Large intestine (tissue), 12 donors: ENCODE measurements at places on chromosomes 12 and 14.

DNA sequence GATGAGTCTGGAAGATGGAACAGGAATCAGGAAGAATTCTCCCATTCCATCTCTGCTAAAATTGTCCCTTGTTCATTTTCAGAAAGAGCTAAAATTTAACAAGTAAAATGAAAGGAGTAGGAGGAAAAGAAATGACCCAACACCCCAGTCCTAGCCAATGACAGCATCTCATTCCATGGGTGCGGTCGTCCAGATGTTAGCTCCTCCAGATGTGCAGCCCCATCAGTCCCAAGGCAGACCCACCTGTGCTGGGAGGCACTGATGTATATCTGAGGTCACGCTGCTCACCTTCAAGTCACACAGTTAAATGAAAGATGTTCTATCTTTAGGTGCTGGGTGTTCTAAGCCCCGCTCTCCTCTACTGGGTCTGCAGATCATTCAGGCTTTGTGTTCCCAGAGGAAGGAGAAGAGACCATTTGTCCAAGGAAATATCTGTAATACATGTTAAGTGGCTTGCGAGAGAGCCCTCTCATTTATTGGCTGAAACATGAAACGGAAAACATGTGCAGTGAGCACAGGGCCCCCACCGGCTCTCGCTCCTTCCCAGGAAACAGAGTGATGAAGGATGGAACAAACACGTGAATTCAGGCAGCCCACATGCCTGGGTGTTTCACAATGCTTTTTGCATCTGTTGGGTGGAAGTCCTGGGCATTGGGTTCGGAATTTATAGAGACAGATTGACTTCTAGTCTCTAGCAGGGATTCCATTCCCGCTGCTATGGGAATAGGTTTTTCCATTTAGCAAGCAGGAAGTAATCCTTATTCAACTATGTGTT is 294.6 kb downstream of the NUAK1 start:
- DNase-seq, result no peak

DNA sequence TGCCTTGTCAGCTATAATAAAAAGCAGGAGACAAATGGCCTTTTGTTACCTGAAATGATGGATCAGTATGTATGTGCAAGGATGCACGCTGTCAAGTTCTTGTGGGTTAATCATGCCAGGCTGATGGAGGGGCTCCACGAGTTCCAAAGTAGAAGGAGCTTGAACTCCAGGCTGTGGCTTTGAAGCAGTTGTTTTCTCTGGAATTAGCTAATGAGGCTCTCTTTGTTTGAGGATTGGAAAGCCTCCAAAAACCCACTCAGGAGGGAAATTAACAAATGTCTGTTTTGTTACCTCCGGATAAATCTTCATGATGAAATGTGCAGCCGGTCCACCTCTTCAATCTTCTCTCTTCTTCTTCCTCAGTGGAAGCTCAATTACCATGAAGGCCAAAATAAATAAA is 605.5 kb downstream of the DIO2 start:
- no peak for DNase-seq

- no peak for DNase-seq
Measured at GRCh38 chr12:92133171-92133570, 12.5 kb downstream of the BTG1 start.

DNA sequence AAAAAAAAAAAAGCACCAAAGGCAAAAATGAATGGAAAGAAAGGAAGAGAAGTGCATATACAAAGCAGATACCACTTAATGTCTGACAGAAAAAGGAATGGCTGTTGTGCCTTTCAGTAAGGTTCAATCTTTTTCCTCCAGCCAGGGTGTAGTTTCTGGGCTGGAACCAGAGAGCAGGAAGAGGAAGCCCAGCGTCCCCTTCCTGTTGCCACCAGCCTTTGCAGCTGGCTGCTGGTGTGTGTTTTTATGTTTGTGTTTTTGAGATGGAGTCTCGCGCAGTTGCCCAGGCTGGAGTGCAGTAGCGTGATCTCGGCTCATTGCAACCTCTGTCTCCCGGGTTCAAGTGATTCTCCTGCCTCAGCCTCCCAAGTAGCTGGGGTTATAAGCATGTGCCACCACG is 64.6 kb upstream of the LTA4H start:
- no peak for DNase-seq

- no peak for DNase-seq
Measured at GRCh38 chr14:93748208-93749075, 39.8 kb downstream of the PRIMA1 start.

DNA sequence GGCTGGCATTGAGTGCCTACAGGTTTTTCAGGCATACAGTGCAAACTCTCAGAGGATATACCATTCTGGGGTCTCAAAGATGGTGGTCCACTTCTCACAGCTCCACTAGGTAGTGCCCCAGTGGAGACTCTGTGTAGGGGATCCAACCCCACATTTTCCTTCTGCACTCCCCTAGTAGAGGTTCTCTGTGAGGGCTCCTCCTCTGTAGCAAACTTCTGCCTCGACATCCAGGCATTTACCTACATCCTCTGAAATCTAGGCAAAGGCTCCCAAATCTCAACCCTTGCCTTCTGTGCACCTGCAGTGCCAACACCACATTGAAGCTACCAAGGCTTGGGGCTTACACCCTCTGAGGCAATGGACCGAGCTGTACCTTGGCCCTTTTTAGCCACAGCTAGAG is 179.2 kb downstream of the CCDC91 start:
- DNase-seq, result no peak
